Activated CD4-positive, alpha-beta T cell treated with anti-CD3 and anti-CD28 coated beads for 36 hours (primary cell): ENCODE measurements at places on chromosomes 2 and 18. TPM values are rescaled to one million over a fixed set of nuclear protein-coding genes. Genes with fewer than 3 reads are reported as not detected.

DNA sequence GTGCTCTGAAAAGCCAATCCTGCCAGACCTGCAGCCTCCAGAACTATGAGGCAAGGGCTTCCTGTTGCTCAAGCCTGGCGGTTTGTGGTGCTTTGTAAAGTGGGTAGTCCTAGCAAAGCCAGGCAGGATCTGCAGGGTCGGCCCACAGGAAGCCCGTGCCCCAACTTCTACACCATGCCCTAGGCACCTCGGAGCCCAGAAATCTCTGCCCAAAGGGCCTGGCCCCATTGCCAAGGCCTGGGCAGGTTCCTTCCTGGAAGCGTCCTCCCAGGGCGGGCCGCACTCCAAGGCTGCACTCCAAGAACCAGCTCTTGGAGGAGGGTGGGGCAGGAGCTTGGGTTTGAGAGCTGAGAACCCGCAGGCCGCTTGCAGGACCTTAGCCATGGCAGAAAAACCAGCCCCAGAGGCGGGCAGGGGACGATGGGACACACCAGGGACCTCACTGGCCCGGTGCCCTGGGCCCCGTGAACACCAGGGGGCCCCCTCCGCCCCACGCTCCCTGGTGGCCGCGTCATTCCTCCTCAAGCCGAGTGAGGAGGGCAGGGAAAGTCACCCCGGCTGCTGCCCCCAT lies 37.2 kb upstream of the ID2 start:
- DNase-seq: no peak
- H3K27me3 ChIP-seq: no peaks in the 10 kb centered on the region
- H3K4me3 ChIP-seq: no peak overlapping the region
- no peaks in the 10 kb centered on the region for H3K36me3 ChIP-seq
- H3K27ac ChIP-seq: no peak overlapping the region

- H3K27me3 ChIP-seq: peaks cover 49% of the 10 kb centered on the region
- H3K4me3 ChIP-seq: no peak overlapping the region
- peaks cover 1% of the 10 kb centered on the region for H3K36me3 ChIP-seq
Observed at GRCh38 chr2:5696945-5697521, 4.8 kb downstream of the SOX11 start.

DNA sequence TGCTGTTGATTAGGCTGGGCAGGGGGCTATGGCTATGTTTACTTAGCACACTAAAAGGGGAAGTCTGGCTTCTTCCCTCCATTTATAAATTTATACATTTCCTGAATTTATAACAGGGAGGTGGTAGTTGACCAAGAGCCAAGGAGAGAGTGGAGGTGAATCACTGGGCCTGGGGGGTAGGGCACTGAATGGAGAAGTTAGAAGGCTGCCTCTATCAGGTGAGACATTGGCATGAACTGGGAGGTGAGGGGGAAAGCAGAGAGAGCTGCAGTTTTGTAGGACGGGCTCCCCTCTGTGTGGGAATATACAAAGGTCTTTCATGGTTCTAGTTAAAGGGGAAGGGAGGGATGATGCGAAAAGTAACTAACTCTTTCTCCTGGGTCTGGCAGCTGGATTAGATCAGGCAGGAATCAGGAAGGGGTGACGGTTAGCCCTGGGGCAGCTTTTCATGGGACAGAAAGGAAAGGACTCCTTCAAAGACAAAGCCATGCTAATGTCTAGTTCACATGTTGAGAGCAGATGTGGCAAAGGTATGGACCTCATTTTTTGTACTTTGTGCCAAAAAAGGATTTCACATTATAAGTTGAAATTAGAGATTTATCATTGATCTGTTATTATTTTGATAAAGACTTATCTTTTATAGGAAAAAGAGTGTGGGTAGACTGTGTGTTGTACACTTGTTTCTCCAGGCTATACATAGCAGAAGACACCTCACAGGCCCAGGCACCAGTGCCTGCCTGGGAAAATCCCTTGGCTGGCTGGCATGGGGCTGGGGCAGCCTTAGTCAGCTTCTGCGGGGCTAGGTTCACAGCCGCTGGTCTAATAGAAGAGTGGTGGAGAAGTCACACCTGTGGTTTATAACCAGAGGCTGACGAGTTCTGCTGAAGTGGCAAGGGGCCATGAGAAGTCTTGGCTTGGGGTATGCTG lies 158.7 kb downstream of the CLIP4 start:
- H3K36me3 ChIP-seq: no peaks in the 10 kb centered on the region
- H3K27ac ChIP-seq: no peak overlapping the region
- no peaks in the 10 kb centered on the region for H3K4me1 ChIP-seq
- H3K4me3 ChIP-seq: no peak overlapping the region

- H3K27ac ChIP-seq: no peak overlapping the region
- DNase-seq: peak; percentile 32
- no peaks in the 10 kb centered on the region for H3K36me3 ChIP-seq
- H3K27me3 ChIP-seq: peaks cover 46% of the 10 kb centered on the region
- peaks cover 14% of the 10 kb centered on the region for H3K4me1 ChIP-seq
Observed at GRCh38 chr2:45342-46130, 769 bp downstream of the FAM110C start.

DNA sequence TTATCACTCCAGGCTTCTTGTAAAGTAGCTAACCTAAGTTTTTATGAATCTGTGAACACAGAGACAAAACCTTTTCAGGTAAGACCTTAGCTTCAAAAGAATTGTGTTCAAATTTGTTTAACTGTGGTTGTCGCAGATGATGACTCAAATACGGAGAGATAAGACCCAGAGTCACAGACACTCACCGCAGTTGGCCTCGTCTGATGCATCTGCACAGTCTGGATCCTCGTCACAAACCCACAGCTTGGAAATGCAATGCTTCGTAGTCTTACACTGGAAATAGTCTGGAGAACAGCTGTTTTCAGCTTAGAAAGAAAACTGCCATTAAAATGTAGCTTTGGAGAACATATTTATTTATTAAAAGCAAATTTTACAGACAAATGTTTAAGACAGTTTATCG lies 1662.1 kb upstream of the NXPH2 start:
- H3K27ac ChIP-seq: no peak overlapping the region
- H3K36me3 ChIP-seq: no peaks in the 10 kb centered on the region
- no peaks in the 10 kb centered on the region for H3K27me3 ChIP-seq
- H3K4me3 ChIP-seq: no peak overlapping the region
- DNase-seq: no peak

DNA sequence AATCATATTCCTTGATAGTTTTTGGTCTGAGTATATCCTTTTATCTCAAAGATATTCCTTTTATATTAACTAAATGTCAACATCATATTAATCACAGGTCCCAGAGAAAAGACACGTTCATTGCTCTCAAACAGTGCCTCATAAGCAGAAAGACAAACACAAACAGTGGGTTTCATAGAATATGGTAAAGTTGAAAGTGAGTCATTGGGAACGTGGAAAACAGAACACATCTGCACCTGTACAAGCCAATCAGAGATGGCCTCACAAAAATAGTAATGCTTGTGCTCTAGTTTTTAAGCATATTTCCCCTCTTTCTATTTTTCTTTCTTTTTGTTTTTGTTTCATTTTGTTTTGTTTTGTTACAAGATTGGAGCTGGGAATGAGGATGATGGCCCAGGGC lies 328.4 kb upstream of the MAP2 start:
- no peaks in the 10 kb centered on the region for H3K4me1 ChIP-seq
- DNase-seq: no peak
- H3K4me3 ChIP-seq: no peak overlapping the region

DNA sequence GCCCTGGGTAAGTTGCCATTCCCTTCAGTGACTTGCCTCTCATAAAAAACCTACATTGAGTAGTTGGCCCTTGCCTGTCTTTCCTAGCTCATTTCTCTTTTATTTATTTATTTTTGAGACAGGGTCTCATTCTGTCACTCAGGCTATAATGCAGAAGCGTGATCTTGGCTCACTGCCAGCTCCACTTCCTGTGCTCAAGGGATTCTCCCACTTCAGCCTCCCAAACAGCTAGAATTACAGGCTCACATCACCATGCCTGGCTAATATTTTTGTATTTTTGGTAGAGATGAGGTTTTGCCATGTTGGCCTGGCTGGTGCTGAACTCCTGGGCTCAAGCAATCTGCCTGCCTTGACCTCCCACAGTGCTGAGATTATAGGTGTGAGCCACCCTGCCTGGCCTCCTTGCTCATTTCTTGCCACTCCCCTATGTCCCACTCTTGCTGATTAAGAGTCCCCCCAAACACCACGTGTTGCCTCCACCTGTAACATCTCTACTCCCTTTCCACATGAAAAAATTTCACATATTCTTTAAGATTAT lies 12.6 kb downstream of the EVA1A start:
- H3K4me3 ChIP-seq: no peak overlapping the region
- H3K27ac ChIP-seq: no peak overlapping the region
- peaks cover 17% of the 10 kb centered on the region for H3K27me3 ChIP-seq

GRCh38 chr2:215699018-215699417 lies 263.1 kb upstream of the FN1 start:
- H3K27ac ChIP-seq: no peak overlapping the region
- no peak overlapping the region for H3K4me3 ChIP-seq
- DNase-seq: no peak

GRCh38 chr2:15804246-15804619 lies 136.1 kb upstream of the MYCN start:
- no peaks in the 10 kb centered on the region for H3K27me3 ChIP-seq
- no peak overlapping the region for H3K4me3 ChIP-seq
- H3K4me1 ChIP-seq: no peaks in the 10 kb centered on the region
- no peak for DNase-seq
- no peak overlapping the region for H3K27ac ChIP-seq

DNA sequence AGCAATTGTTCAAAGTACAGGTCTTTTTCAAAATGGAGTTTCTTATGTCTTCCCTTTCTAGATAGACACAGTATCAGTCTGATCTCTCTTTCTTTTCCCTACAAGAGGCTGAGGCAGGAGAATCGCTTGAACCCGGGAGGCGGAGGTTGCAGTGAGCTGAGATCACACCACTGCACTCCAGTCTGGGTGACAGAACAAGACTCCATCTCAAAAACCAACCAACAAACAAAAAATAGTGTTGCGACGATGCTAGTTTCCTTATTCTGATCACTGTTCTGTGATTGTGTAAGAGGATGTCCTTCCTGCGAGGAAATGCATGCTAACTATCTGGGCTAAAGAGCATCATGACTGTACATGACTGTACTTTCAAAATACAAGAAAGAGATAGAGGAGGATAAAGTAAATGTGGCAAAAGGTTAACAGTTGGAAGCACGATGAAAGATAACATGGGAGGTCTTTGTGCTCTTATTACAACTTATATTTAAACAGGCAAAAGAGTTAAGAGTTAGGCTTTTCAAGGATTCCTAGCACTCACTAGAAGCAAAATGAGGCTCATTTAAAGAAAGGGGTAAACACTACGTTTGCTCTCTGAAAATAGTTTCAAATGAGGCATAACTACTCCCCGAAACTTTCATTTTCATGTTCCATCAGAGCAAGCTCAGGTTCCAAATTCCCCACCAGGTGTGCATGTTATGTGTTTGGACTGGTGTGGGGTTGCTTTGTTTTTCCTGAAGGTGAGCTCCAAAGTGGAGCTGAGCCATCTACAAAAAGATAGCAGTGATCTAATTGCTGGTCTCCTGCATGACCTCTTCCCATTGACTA lies 23.8 kb downstream of the SOWAHC start:
- DNase-seq: peak; percentile 9
- H3K27me3 ChIP-seq: peaks cover 6% of the 10 kb centered on the region
- H3K4me3 ChIP-seq: no peak overlapping the region
- H3K36me3 ChIP-seq: no peaks in the 10 kb centered on the region

- no peak overlapping the region for H3K4me3 ChIP-seq
- peaks cover 25% of the 10 kb centered on the region for H3K36me3 ChIP-seq
- DNase-seq: no peak
- H3K27ac ChIP-seq: no peak overlapping the region
- no peaks in the 10 kb centered on the region for H3K27me3 ChIP-seq
Observed at GRCh38 chr18:74841248-74841647, 243.6 kb downstream of the ZNF407 start.

- H3K4me1 ChIP-seq: peaks cover 15% of the 10 kb centered on the region
- H3K27ac ChIP-seq: no peak overlapping the region
- peaks cover 2% of the 10 kb centered on the region for H3K27me3 ChIP-seq
- H3K36me3 ChIP-seq: peaks cover 2% of the 10 kb centered on the region
Observed at GRCh38 chr2:20579866-20580265, 71.0 kb downstream of the HS1BP3 start.

DNA sequence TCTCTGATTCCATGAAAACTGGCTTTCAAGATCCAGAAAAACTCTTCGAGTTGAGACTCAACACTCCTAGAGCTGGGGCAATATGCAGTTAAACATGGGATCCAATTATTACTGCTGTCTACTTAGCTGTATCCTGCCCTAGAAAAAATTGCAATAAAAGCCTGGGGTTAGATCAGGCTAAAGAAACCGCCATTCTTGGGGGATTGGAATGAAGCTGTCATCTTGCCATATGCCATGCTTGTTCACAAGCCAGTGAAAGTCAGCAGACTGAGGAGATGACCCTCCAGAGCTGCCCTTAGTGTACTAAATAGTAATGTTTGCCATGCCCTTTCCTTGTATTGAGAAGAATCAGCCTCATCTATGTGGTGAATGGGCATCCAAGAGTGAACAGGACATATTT lies 30.9 kb upstream of the CYP26B1 start:
- peaks cover 15% of the 10 kb centered on the region for H3K36me3 ChIP-seq
- H3K4me3 ChIP-seq: no peak overlapping the region
- no peaks in the 10 kb centered on the region for H3K27me3 ChIP-seq
- no peak overlapping the region for H3K27ac ChIP-seq
- H3K4me1 ChIP-seq: no peaks in the 10 kb centered on the region
- DNase-seq: no peak

DNA sequence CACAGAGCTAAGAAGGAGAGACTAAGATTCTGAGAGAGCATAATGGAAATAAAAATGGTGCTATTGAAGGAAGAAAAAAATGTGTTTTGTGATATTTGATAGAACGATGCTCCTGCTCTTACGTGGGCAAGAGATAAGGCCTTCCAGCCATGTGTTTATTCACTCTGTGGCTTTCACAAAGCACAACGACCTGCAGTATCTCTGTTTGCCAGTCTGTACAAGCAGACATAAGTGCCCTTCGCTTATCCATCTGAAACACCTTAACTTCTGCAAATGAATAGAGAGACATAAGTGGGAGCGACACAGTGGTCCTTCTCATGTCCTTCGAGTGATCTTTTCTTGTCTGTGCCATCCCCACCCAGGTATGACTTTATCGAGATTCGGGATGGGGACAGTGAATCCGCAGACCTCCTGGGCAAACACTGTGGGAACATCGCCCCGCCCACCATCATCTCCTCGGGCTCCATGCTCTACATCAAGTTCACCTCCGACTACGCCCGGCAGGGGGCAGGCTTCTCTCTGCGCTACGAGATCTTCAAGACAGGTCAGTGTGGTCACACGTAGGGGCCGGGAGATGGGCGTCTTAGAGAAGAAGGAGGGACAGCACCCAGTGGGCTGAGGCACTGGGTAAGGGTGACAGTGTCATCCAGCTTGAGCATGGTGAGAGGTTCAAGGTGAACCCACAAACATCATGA lies 33.7 kb downstream of the NRP2 start:
- peak; percentile 24 for DNase-seq
- H3K27me3 ChIP-seq: peaks cover 2% of the 10 kb centered on the region
- no peak overlapping the region for H3K4me3 ChIP-seq
- H3K36me3 ChIP-seq: no peaks in the 10 kb centered on the region
- no peak overlapping the region for H3K27ac ChIP-seq
- H3K4me1 ChIP-seq: peaks cover 13% of the 10 kb centered on the region

LOXL3 gene
- total RNA-seq: 0.96 TPM

CROCC2 gene
- not detected for total RNA-seq

CLEC4F gene
- not detected for total RNA-seq

TUBA3E gene
- total RNA-seq: not detected

GALR1 gene
- total RNA-seq: not detected

CCDC68 gene
- total RNA-seq: not detected

IL1R2 gene
- 21.4 TPM for total RNA-seq
